Stimulated activated CD8-positive, alpha-beta memory T cell treated with anti-CD3 and anti-CD28 coated beads, Interleukin-15, amount 100 ng/mL, for 24 hours (primary cell): ENCODE measurements at places on chromosomes 12 and 14.

DNA sequence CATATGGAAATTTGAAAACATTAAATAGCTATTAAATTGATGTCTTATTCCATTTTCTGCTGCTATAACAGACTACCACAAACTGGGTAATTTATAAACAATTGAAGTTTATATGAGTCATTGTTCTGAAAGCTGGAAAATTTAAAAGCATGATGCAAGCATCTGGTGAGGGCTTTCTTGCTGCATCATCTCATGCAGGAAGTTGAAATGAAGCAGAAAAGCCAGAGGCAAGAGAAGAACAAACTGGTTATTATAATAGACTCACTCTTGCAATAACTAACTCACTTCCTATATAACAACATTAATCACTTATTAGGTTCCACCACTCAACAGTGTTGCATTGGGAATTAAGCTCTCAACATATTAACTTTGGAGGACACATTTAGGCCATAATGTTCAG is 1277.4 kb downstream of the LRFN5 start:
- DNase-seq, result no peak

- DNase-seq, result no peak
Observed at GRCh38 chr12:79141776-79142175, 277.2 kb downstream of the SYT1 start.

- DNase-seq, result no peak
Observed at GRCh38 chr14:96051642-96052540, 12.7 kb downstream of the C14orf132 start.

DNA sequence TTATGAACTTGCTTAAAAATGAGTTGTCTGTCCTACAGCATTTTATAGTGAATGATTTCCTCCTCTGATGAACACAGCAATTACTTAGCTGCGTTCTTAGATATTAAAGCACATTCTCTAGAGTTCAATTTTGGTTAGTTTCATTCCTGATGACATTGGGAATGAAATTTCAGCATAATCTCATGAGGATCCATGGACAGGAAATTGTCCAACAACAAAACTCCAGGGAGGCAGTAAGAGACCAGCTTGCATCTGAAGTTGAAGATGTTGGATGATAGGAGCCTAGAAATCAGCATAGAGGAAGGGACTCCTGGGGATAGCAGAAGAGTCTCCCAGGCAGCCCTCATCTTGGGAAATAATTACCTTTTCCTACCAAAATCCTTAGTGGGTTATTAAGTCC is 128.7 kb upstream of the RAP1B start:
- DNase-seq, result no peak

DNA sequence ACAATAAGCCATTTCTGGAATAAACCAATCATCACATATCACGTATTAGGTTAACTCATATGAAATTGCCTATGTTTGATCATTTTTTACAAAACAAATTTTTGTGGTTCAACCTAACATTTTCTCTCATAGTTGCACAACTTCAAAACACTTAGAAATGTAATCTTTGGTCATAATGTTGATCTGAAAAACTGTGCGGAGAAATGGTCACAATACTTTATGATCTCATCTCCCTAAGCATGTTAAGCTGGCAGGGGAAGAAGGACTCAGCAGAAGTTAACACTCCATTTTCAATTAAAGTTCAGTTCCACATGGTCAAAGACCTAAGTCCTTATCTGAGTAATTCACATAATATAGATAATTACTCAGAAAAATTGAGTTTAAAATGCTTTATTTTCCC is 194.8 kb downstream of the CAPZA3 start:
- DNase-seq, result no peak

DNA sequence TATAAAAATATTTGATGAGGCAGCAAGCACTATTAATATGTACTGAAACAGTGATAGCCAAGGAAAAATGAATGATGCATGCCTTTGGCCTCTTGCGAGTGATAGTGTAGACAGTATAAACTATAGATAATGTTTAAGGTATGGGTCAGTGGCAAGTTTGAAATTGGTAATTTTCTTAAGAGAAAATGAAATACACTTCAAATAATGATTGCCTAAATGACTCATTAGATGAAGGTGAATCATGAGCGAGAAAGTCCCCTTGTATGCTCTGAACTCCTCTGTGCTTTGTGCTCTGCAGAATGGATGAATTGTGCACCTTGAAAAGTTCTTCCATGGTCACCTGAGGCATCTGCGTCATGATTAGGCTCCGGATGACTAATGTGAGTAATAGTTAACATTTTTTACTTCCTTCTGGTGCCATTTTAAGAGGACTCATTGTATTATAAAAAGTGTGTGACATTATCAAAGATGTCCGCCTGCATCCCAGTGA is 84.9 kb upstream of the RTL1 start:
- DNase-seq, result no peak

- no peak for DNase-seq
Observed at GRCh38 chr12:1640328-1641234, 11.6 kb downstream of the WNT5B start.

DNA sequence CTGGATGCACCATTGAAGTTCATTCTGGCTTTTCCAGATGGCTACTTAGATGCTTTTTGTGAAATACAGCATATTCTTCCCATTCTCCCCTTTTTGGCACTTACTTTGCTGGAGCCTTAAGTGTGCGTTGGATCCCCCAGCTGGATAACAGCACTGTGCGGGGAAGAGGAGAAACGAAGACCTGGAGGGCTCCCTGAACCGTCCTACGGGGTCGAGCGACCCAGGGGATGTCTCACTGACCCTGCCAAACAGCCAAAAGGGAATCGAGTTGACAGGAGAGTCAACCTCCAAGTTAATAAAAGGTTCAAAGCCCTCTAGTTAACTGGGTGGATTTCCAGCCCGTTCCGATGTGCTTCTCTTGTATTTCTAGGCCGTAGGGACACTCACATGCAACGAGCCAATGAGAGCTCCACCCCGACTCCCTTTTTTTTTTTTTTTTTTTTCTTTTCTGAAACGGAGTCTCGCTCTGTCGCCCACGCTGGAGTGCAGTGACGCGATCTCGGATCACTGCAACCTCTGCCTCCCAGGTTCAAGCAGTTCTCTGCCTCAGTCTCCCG is 1.0 kb upstream of the CAMKK2 start:
- no peak for DNase-seq

DNA sequence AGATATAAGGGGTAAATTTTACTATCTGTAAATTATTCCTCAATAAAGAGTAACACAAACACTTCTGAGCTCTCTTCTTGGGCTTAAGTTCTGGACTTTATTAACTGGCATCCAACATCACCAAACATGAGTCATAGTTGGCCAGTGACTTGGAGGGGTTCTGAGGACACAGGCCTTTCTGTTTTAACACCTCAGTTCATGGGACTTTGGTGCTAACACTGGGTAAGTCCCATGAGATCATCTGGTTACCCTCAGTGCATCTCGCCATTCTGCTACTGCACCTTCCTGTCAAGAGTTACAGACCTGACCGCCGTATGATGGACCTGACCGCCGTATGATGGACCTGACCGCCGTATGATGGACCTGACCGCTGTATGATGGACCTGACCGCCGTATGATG is 9.9 kb downstream of the SLC15A4 start:
- no peak for DNase-seq

GRCh38 chr14:100599981-100600380 is 12.8 kb upstream of the BEGAIN start:
- DNase-seq, result no peak

- no peak for DNase-seq
Observed at GRCh38 chr14:99820702-99821331, 27.6 kb downstream of the EML1 start.

DNA sequence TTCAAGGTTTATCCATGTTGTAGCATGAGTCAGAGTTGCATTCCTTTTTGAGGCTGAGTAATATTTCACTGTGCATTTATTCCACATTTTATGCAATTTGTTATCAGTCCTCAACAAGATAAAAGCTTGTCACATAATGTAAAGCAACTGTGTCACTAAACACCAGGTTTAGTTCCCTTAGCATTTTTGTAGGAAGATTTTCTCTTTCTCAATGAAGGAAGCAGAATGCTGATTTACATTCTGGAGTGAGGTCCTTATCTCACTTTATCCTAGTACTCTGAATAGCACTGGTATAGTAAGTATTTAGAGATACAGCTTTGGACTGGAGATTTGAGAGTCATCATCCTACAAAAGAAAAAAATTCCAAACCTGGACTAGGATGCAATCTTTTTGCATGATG is 9.8 kb upstream of the EXD2 start:
- no peak for DNase-seq

DNA sequence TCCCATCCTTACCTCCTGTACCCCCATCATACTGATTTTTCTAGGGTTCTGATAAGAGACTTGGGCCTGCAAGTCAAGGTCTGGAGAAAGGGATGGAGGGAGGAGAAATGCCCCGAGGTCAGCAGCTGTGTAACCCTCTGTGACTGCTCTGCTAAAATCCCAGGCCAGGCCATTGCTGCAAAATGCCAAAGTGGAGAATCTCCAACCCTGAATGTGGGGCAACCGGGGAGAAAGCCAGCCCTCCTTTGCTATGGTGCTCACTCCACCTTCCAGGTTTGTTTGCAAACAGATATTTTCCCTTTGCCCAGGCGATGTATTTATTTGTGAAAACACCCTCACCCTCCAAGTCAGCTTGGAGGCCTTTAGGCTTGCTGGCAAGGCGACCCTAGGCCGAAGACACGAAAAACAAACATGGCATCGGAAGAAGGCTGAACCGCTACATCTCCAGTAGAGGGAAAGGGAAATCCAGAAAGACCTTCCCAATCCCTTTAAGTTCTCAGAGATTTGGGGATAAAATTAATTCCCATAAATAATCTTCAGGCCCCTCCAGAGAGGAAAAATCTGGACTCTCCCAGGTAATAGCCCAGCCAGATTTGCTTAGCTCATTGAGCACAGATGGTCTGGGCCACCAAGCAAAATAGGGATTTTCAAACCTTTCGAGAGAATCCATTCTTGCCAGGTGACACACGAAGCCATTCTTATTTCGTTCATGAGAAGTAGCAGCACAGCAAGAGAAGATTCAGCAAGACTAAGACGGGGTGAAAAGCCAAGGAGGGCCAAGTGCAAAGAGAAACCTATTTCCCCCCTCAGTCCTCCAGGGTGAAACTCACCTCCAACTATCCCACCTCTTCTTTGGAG is 1.3 kb upstream of the TBX5 start:
- DNase-seq, result no peak

GRCh38 chr12:6234214-6234613 is 34.0 kb downstream of the CD9 start:
- DNase-seq, result no peak

DNA sequence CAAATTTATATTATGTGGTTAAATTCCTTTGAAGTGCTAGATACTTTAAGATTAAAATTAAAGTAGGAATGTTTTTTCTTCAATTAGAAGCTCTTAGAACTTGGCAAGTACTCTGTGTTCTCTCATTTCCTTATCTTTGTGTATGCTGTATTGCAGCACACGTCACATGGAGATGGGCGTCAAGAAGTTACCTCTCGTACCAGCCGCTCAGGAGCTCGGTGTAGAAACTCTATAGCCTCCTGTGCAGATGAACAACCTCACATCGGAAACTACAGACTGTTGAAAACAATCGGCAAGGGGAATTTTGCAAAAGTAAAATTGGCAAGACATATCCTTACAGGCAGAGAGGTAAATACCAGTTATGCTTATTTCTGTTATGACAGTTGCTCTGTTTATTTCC is 19.7 kb downstream of the MARK3 start:
- DNase-seq, result no peak

- DNase-seq, result no peak
Observed at GRCh38 chr12:20369305-20370013, 1.1 kb downstream of the PDE3A start.

DNA sequence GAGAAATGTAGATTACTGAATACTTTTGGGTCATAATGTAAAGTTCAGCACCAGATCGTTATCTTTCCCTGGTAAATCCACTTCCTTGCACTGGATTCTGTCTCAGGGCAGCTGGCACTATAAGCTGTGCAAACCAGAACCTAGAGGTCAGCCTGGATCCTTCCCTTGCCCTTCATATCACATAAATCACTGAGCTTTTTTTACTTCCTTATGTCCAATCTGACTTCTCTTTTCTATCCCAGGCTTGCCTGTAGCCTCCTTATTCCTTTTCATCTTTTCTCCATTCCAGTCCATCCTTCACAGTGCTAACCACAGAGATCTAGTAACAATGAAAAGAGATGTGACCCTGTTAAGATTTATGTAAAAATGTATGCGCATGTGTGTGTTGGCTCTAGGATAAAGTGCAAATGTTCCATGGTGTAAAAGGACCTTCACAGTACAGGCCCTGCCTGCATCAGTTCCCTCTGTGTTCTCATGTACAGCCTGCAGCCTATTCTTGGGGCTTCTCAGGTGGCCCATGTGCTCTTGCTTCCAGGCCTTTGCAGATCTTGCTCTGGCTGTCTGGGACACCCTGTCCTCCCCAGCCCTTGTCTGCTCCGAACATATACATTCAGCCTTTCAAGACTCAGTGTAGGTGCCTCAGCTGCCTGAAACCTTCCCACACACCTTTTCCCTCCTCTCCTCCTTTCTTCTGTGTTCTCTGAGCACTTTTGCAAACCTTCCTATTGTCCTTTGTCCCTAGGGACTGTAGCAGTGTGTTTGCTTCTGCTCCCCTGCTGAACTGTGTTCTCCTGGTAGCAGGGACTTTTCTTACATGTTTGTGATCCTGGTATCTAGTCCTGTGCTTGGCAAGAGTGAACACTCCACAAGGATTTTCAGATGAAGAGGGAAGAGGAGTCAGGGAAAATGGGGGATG is 30.0 kb downstream of the PELI2 start:
- no peak for DNase-seq

- no peak for DNase-seq
Observed at GRCh38 chr14:100033347-100034075, 31.7 kb upstream of the EVL start.

DNA sequence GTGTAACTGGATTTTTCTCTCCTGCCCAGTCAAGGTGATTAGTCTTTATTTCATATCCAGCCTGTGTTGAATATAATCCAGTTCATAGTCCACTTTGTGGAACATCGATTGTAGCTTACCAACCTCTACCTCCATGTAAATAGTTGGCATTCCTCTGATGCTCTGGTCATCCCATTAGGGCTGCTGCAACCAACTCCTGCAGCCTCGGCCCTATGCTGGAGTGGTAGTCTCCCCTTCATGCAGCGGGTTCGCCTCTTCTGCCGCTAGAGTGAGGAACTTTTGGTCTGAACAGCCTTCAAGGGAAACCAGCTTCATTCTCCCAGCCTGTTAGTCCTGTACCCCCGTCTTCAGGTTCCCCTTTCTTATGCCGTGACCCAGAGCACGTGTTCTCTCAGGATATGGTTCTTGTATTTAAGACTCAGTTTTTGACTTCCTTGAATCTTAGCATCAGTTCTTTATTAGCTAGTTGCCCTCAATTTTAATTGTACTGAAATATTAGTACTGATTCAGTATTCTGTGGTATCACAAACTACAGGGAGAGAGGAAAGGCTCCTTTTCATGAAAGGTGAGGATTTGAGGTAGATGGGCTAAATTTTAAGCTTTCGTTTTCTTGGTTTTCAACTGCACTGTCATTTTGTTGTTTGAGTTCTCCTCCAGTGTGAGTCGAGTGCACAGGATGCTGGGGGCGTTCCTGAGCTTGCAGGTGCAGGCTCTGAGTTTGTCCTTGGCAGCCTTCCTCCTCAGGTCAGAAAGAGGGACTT is 33.2 kb downstream of the ZNF664 start:
- DNase-seq, result no peak
